Hypothalamus (tissue), 51 donors: ENCODE measurements at places on chromosomes 6 and 20.

GRCh38 chr6:141956046-141956761 lies 176.5 kb upstream of the GJE1 start:
- DNase-seq = no peak

DNA sequence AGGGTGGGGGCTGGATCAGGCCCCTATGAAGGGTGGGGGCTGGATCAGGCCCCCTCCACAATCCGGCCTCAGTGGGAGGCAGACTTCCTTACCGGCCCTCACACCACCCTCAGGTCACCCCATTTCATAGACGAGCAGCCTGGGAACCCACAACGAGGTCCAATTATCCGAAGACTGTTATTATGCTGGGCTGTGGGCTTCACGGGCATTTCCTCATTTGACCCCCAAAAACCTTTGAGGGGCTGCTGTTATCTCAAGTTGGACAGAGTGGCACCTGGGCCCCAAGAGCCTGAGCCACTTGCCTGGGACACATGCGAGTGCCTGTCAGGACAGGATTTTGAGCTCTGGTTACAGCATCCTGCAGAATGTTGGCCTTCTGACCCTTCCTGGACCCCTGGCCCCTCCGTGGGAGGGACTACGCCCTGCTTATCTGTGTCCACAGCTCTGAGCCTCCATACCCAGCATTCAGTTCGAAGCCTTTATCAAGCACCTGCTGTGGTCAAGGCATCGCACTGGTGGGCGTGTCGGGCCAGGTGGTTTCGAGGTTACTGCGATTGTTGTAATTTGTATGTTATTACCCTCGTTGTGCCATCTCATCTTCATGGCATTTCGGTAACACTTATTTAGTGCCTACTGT lies 34.5 kb upstream of the PCMTD2 start:
- DNase-seq = no peak

DNA sequence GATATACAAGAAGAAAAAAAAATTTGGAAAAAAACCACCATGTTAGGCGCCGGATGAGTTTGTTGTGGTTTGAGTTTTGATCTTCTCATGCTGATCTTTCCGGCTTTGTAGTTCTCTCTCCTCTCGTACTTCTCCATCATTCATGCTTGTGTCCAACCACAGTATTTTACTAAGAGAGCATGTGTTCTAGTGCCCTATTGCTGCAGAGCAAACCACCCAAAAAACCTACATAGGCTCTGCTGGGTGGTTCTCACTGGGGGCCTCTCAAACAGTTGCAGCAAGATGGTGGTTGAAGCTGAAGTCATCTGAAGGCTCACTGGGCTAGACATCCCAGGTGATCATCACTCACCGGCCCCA lies 404.2 kb downstream of the PLCB1 start:
- no peak for DNase-seq

- no peak for DNase-seq
Measured at GRCh38 chr6:11272491-11273192, 40.2 kb upstream of the NEDD9 start.

DNA sequence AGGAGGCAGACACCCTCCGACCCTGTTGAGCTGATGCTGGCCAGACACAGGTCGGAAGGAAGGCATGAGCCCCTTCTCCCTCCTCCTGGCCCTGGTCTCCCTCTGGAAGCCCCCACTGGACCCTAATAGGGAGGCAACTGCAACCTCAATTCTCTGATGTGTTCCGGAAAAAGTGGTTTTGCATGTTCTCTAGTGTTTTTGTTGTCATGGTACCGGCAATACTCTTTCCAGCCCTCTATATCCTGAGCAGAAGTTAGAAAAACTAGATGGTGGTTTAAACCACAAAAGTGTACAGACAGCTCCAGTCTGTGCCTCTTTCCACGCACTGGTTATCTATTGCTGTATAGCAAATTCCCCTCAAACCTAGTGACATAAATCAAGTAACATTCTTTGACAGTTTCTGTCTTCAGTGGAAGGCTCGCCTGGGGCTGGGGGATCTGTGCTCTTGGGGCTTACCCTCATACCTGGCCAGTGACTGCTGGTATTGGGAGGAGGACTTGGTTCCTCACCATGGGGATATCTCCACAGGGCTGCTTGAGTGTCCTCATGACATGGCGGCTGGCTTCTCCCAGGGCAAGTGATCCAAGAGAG lies 37.0 kb downstream of the SYTL3 start:
- no peak for DNase-seq

- DNase-seq = no peak
Measured at GRCh38 chr6:142292166-142292924, 9.5 kb upstream of the ADGRG6 start.

DNA sequence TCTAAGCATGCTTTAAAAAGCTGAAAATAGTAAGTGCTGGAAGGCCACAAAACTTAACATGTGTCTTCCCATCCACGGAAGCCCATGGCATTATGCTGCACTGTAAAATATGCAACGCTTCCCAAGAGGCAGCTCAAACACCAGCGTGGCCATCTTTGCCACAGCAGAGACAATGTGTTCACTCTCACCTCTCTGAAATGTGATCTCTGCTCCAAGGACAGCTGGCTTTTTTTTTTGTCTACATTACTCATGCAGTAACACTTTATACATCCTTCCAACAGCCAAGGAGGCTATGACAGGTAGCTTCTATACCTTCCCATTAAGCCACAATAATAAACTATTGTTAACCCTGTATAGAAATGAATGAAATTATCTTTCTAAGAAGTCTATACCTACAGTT lies 49.2 kb downstream of the BLOC1S5 start:
- DNase-seq = no peak

GRCh38 chr20:18858816-18859215 lies 45.2 kb downstream of the SCP2D1 start:
- DNase-seq = no peak

- DNase-seq = no peak
Measured at GRCh38 chr6:37725957-37726356, 28.3 kb upstream of the MDGA1 start.

DNA sequence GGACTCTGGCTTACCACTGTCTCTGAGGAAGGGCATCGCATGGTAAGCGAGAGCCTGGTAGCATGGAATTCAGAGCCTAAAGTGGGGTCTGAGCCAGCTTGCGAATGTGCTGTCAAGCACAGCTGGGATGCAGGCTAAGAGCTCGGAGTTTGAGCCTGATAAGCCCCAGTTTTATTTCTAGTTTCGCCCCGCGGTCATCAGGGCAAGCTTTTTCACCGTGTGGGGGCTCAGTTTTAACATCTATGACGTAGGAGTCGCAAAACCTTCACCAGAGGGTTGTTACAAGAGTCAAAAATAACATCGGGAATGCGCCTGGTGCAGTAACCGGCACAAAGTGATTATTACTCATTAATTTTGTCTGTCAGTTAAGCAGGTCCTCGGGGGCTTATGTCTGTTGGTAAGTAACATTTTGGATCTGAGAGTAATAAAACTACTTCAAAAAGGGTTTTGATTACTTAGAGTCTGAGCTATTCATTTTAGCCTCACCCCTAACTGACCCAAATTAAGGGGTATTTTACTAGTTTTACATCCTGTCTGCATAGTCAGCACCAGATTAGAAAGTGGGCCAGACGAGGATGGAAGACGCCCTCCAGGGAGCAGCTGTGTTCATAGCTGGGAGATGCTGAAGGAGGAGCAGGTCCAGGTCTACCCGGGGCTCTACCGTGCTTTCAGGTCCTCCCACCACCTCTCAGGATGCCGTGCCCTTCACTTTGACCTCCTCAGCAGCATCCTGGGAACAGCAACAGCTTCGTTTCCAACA lies 29.7 kb downstream of the SLC22A23 start:
- no peak for DNase-seq

GRCh38 chr20:40294747-40295146 lies 394.3 kb downstream of the MAFB start:
- no peak for DNase-seq

DNA sequence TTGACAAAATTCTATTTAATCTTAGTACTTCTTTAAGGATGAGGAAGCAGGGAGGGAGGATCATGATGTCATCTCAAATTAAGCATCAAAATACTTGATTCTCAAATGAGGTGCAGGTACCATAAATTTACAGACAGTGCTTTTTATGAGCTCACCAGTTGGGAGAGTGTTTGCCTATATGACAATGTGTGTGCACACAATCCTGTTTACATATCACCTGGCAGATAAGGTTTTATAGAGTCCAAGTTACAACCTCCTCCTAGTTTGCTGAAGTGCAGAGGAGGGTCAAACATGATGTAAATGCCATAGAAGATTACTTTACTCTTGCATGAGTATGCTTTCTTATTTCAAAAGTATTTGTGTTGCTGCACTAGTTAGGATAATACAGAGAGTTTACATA lies 6.4 kb downstream of the ATXN1 start:
- no peak for DNase-seq

- no peak for DNase-seq
Measured at GRCh38 chr6:168937054-168937453, 316.6 kb downstream of the THBS2 start.
